NCI-H1092 treated with DMSO at 0.1 percent for 48 hours (cell line): ENCODE measurements at places on chromosomes 1 and 21.

DNA sequence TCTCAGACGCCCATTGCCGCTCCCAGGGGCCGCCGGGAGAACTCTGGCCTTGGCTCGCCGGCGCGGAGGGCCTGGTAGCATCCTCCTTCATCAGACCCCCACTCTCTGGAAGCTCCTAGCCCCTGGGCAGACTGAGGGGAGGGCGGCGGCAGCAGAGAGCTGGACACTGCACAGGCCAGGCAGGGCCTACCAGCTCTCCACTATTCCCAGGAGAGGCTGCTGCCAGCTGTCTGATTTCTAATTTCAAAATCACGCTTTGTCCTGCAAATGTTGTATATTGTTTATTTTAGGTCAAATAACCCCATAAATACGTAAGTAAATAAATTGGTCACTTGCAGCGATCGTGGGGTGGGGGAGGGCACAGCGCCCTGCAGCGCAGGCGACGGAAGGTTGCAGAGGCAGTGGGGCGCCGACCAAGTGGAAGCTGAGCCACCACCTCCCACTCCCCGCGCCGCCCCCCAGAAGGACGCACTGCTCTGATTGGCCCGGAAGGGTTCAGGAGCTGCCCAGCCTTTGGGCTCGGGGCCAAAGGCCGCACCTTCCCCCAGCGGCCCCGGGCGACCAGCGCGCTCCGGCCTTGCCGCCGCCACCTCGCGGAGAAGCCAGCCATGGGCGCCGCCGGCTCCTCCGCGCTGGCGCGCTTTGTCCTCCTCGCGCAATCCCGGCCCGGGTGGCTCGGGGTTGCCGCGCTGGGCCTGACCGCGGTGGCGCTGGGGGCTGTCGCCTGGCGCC is at the start of gene MTARC1:
Gene MTARC1 (plus strand): TSS at position 577 of the 732 bp plus-strand sequence. CDS start 32 bp downstream, at position 609.
- DNase-seq: peak; percentile 95

DNA sequence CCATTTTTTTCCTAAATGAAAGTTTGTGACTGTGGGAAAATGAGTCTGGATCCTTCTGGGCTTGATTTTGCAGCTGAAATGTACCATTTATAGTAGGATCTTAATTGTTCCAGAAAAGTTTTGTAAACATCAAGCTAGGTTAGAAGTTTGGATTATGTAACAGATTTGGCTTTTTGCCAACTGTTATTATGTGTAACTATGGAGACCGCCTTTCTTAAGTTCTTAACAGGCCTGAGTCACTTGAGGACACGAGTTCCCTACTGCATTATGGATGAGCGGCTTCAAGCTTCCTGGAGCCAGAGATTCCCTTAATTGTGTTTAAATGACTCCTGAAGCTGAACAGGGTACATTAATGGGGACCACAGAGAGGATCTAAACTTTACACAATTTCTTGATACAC is 22.2 kb downstream of the SLC25A33 start:
- DNase-seq: peak; percentile 47

DNA sequence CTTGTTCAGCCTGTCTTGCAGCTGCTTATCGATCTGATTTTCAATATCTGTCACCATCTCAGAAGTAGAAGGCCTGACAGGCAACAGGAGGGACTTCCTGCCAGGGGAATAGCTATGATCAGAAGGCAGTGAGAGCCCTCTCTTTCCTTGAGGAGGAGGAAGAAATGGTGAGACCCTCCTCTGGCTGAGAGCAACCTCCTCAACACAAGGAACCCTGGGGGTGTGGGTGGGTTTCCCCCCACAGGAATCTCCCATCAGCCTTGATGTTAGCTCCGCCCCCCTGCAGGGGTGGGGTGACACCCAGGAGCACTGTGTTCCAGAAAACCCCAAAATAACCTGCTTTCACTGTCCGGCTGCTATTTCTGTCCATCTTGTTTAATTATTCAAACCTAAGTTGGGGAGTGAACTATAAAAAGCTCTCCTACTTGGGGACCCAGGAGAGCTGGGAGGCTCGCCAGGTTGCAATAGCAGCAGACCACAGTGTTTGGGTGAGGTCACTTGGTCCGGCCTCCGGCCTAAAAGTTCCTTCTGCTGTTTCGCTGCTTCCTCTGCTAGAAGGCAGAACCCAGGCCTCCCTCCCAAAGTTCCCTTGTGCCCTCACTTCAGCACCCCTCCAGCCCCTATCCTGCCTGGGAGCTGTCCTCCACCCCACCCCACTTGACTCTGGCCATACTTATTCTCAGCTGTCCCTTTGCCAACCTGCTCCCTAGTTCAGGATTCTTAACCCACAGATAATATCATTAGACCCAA is 7.8 kb upstream of the MEF2D start:
- DNase-seq: no peak

GRCh38 chr1:245099401-245099800 is 55.4 kb upstream of the KIF26B start:
- no peak for DNase-seq

GRCh38 chr1:240691909-240692705 is 80.2 kb upstream of the GREM2 start:
- peak; percentile 23 for DNase-seq

DNA sequence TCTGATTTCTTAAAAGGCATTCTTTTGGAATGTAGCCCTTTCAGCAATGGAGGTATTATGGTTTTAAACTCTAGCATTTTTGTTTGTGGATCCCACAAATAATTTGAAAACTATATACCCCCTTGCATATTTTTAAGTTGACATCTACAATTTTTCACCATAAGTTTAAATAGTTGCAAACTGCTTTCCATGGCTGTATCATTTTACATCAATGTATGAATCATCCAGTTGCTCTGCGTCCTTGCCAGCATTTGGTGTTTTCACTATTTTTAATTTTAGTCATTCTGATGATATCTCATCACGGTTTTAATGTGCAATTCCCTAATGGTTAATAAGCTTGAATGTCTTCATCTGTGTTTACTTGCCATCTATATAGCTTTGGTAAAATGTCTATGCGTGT is 20.7 kb downstream of the DIPK1A start:
- DNase-seq: no peak

DNA sequence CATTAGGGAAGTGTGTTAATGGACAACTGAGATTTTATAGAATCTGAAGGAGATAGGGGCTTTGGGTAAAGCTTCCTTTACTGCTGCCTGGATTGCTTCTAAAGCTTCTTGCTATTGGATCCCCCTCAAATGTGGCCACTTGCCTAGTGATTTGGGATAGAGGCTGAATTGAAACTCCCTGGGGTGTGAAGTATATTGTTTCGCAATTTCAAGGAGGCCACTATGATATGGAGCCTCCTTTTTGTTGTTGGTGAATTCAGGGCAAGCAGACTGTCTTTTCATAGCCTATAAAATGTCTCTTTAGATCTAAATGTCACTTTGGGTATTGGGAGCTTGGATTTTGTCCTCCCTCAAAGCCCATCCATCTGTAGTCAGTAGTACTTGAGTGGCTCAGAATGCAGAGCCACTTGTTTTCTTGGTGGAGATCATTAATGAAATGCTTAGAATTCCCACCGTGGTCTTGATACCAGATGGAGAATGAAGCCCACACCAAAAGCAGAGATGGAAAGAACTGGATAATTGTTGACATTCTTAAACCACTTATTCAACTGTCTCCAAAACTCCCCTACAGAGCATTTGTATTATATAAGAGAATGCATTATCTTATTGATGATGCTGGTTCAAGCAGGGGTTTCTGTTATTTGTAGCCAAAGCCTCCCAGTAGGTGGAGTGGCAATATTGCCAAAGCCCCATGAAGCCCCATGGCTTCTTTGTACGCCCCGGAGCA is 144.3 kb upstream of the KCNE2 start:
- no peak for DNase-seq

DNA sequence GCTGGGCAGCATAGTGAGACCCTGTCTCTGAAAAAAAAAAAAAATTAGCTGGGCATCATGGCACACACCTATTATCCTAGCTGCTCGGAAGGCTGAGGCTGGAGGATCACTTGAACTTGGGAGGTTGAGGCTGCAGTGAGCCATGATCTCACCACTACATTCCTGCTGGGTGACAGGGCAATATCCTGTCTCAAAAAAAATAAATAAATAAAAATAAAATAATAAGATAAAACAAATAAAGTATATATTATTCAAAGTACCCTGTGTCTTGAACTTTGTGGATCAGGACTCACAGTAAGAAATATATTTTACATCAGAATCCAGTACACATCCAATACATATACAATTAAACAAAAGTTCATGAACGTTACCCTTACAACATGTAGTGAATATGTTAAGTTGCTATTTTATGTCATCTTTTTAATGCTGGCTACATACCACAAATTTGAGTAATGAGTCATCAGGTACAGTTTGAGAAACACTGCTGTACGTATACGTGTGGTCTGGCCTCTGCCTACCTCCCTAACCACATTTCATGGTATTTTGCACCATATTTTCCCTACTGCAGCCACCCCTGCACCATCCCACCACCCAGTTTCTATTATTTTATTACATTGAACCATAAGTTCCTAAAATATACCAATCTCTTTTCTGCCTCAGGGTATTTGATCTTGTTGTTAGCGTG is 4.4 kb downstream of the NME7 start:
- no peak for DNase-seq

GRCh38 chr1:115702959-115703358 is 61.2 kb downstream of the VANGL1 start:
- DNase-seq: no peak

DNA sequence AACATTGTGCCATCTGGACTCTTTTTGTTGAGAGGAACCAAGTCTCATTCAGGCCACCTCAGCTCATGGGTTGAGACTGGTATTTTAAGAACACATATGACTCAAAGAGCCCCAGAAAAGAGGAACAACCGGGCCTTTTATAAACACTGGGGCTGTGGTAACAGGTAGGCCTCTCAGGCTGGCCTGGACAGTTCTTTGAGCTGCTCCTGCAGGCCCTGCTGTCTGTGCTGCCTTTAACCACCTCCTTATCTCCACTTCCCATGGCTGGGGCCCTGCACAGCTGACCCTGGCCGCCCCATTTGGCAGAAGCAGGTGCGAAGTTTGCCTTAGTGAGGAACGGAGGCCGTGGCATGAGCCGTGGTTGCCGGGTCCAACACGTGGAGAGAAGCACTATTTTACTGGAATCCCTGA is 163.3 kb downstream of the RHOU start:
- DNase-seq: no peak

- no peak for DNase-seq
Measured at GRCh38 chr1:84538599-84538998, 32.2 kb upstream of the GNG5 start.

DNA sequence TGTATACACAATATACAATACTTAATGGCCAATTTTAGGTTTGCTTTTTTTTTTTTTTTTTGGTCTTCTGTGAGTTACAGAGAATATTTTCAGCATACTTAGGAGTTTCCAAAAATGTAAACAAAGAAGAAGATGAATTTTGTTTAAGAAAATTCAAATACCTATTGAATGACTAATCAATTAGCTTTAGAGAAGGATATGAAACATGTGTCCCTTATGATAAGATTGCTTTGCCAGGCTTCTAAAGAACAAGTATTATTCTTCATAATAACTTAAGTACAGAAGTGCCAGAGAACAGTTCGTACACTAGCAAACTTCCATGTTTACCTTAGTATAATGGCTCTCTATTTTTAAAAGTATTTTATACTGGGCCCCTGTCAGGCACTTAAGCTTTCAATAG is 1191.0 kb upstream of the NCAM2 start:
- DNase-seq: no peak

- no peak for DNase-seq
Measured at GRCh38 chr1:201939574-201939973, 6.8 kb downstream of the LMOD1 start.

GRCh38 chr1:157202331-157202730 is 64.1 kb upstream of the ETV3 start:
- no peak for DNase-seq
